ENCODE measurements at places on chromosomes 3 and 15.
A peak's percentile ranks its signal among the peaks of the same experiment; 100 is the strongest.

DNA sequence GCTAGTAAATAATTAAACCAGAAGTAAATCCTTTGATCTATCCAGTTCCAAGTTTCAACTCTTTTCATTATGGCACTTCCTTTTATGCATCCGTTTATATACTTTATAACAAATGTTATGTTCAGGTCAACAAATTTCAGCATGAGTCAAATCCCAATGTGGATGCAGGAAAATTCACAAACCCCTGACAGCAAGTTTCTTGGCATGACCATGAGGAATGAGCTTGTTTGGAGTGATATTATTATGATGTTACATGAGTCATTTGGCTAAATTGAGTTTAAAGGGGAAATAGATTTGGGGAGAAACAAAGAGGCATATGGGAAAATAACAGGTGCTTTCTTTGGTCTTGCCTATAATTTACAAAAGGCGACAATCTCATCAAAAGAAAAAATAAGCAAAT lies 32.1 kb upstream of the KCNMB2 start:
- no peak overlapping the region for H3K4me3 ChIP-seq
- no peak overlapping the region for H3K27ac ChIP-seq
- H3K36me3 ChIP-seq = no peaks in the 10 kb centered on the region
- no peaks in the 10 kb centered on the region for H3K27me3 ChIP-seq

GRCh38 chr15:39799552-39800011 lies 16.9 kb upstream of the FSIP1 start:
- H3K27me3 ChIP-seq = no peaks in the 10 kb centered on the region
- no peaks in the 10 kb centered on the region for H3K4me1 ChIP-seq
- H3K27ac ChIP-seq = no peak overlapping the region

DNA sequence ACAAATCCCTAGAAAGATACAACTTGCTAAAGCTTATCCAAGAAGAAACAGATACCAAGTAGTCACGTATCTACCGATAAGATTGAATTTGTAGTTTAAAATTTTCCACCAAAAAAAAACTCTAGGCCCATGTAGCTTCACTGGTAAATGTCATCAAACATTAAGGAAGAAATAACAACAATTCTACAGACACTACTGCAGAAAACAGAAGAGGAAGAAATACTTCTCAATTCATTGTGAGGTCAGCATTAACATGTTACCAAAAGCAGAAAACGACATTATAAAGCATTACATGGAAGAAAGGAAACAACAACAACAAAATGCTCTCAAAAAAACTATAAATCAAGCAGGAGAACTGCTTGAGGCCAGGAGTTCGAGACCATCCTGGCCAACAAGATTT lies 27.5 kb upstream of the TM4SF19 start:
- no peak for DNase-seq
- no peak overlapping the region for H3K4me3 ChIP-seq
- H3K27me3 ChIP-seq = no peaks in the 10 kb centered on the region
- H3K4me1 ChIP-seq = no peaks in the 10 kb centered on the region
- peaks cover 53% of the 10 kb centered on the region for H3K36me3 ChIP-seq

DNA sequence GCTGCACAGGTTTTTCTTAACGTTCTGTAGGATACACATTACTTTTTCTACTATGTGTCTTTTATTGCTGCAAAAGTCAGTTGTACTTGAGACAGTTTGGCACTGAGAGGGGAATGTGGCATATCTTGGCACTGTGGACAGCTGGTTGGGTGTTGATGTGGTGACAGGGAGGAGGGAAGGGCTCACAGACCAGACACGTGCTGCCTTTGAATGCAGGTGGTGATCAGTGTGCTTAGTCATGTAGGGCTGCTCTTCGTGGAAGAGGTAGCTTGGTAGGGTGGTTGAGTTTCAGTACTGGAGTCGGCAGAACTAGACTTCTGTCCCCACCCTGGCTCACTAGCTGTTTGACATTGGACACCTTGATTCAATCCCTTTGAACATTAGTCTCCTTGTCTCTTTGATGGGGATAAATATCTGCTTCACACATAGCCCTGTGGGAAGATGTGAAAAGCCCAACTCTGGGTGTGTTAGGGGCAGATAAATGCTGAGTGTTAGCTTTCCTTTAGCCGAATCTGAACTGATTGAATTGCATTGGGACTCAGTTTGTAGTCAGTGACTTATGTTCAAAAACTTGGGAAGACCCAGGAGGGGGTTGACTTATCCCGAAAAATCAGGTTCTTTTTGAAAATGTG lies 108.4 kb downstream of the PTPRG start:
- no peak for DNase-seq
- no peaks in the 10 kb centered on the region for H3K27me3 ChIP-seq
- no peaks in the 10 kb centered on the region for H3K4me1 ChIP-seq
- no peak overlapping the region for H3K4me3 ChIP-seq
- H3K36me3 ChIP-seq = no peaks in the 10 kb centered on the region

DNA sequence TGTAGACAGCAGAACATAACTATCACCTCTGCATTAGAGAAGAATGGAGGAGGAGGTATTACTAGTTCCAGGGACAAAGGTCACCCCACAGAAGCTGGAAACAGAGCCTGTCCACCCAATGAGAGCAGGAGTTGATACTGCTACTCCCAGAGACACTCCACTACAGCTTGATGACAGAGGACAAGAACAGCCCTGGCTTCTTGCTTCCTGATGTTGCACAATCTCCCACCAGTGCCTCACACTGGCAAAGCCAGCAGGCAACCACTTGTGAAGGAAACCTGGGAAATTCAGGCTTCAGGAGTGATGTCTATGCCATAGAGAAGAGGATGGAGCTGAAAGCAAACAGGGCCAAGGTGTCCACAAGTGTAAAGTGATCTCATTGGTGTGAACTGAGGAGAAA lies 78.0 kb upstream of the POU1F1 start:
- no peaks in the 10 kb centered on the region for H3K36me3 ChIP-seq
- H3K4me1 ChIP-seq = no peaks in the 10 kb centered on the region
- no peak overlapping the region for H3K4me3 ChIP-seq
- no peak for DNase-seq
- peaks cover 6% of the 10 kb centered on the region for H3K27me3 ChIP-seq

- H3K27me3 ChIP-seq = no peaks in the 10 kb centered on the region
- H3K27ac ChIP-seq = no peak overlapping the region
- peaks cover 7% of the 10 kb centered on the region for H3K4me1 ChIP-seq
- DNase-seq = no peak
These were observed 247.5 kb upstream of the GOLIM4 start for GRCh38 chr3:168342946-168343850.

GRCh38 chr15:45618813-45619212 lies 16.0 kb upstream of the SQOR start:
- H3K27me3 ChIP-seq = no peaks in the 10 kb centered on the region
- H3K4me3 ChIP-seq = no peak overlapping the region
- H3K27ac ChIP-seq = no peak overlapping the region
- H3K36me3 ChIP-seq = no peaks in the 10 kb centered on the region
- peak; percentile 43 for DNase-seq

- H3K4me3 ChIP-seq = no peak overlapping the region
- no peaks in the 10 kb centered on the region for H3K27me3 ChIP-seq
- peaks cover 4% of the 10 kb centered on the region for H3K4me1 ChIP-seq
- H3K27ac ChIP-seq = no peak overlapping the region
- no peaks in the 10 kb centered on the region for H3K36me3 ChIP-seq
These were observed 152.3 kb downstream of the MAGI1 start for GRCh38 chr3:65886391-65886790.

- H3K4me3 ChIP-seq = no peak overlapping the region
- H3K27me3 ChIP-seq = no peaks in the 10 kb centered on the region
- DNase-seq = no peak
- H3K27ac ChIP-seq = no peak overlapping the region
- no peaks in the 10 kb centered on the region for H3K36me3 ChIP-seq
These were observed 199.9 kb downstream of the MFSD1 start for GRCh38 chr3:159001711-159002110.

GRCh38 chr15:63703641-63704240 lies 106.6 kb downstream of the FBXL22 start:
- no peak overlapping the region for H3K27ac ChIP-seq
- H3K27me3 ChIP-seq = no peaks in the 10 kb centered on the region
- peaks cover 5% of the 10 kb centered on the region for H3K4me1 ChIP-seq
- DNase-seq = no peak
- H3K36me3 ChIP-seq = peaks cover 14% of the 10 kb centered on the region
- H3K4me3 ChIP-seq = no peak overlapping the region

GRCh38 chr15:51180011-51180410 lies 85.3 kb upstream of the TNFAIP8L3 start:
- peaks cover 11% of the 10 kb centered on the region for H3K27me3 ChIP-seq
- H3K4me1 ChIP-seq = no peaks in the 10 kb centered on the region
- no peak overlapping the region for H3K4me3 ChIP-seq
- DNase-seq = no peak
- H3K27ac ChIP-seq = no peak overlapping the region
